ENCODE measurements at places on chromosomes 11 and 22. TPM values are rescaled to one million over a fixed set of nuclear protein-coding genes. Genes with fewer than 3 reads are reported as not detected.
A peak's percentile ranks its signal among the peaks of the same experiment; 100 is the strongest.

- DNase-seq, result peak; percentile 41
Observed at GRCh38 chr22:25334162-25334490, 114.7 kb downstream of the CRYBB2 start.

DNA sequence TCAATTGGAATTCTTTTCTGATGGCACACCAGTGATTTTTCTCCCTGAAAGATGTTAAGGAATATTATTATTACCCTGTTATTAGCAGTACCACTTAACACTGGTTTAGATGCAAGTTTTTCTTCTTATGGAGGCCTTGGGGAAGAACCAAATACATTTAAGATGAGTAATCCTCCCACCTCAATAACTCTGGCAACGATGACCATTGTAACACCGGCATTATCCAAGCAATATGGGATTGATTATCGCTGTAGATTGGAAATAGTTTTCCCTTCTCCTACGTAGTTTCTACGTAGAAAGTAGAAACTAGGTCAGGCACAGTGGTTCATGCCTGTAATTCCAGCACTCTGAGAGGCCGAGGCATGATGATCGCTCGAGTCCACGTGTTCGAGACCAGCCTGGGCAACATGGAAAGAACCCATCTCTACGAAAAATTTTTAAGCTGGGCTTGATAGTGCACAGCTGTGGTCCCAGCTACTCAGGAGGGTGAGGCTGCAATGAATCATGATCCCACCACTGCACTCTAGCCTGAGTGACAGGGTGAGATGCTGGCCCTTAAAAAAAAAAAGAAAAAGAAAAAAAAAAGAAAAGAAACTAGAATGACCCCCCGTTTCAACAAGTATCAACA lies 45.5 kb downstream of the PACSIN2 start:
- no peak for DNase-seq

DNA sequence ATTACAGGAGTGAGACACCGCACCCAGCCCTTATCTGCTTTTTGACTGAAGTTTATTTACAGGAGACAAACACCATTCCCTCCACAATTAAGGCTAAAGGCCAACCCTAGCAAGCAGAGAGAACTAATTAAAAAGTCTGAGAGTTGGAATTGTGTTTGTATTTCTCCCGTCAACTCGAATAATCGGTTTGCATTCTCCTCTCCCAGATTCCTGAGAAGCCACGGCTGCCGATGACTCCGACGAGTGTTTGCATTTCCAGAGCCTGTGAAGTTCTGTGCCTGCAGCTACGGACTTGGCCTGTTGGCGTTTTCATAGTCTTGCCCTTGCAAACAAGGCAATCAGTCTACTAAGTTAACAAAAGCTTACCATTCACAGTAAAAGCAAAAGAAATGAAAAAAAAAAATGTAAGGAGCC lies 73.2 kb upstream of the NUP50 start:
- no peak for DNase-seq

GRCh38 chr11:62621027-62621566 lies 689 bp downstream of the B3GAT3 start:
- no peak for DNase-seq

DNA sequence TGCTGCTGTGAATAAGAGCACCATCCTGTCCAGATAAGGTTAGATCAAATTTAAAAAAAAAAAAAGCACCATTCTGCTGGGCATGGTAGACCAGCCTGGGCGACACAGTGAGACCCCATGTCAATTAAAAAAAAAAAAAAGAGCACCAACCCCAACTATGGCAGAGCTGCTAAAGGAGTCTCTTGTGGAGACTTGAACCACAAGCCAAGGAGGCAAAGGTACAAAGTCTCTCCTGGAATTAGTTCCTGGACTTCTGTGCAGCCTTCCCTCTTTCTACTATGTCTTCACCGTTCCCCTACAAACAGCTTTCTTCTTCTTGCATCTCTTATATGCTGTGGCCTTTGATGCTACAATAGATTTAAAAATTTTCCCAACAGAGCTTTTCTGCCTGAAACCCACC lies 1.3 kb downstream of the PIK3C2A start:
- DNase-seq, result no peak

- DNase-seq, result no peak
Observed at GRCh38 chr22:50599816-50600455, 657 bp upstream of the MAPK8IP2 start.

C11orf98 gene
- 266 TPM for total RNA-seq

OR52I2 gene
- total RNA-seq, result not detected

GGT1 gene
- total RNA-seq, result 3.7 TPM

MS4A3 gene
- total RNA-seq, result not detected

RFPL1 gene
- not detected for total RNA-seq

SEPTIN3 gene
- total RNA-seq, result not detected

CRYAB gene
- total RNA-seq, result not detected
